ENCODE measurements at places on chromosomes 16 and 17.
A peak's percentile ranks its signal among the peaks of the same experiment; 100 is the strongest.

DNA sequence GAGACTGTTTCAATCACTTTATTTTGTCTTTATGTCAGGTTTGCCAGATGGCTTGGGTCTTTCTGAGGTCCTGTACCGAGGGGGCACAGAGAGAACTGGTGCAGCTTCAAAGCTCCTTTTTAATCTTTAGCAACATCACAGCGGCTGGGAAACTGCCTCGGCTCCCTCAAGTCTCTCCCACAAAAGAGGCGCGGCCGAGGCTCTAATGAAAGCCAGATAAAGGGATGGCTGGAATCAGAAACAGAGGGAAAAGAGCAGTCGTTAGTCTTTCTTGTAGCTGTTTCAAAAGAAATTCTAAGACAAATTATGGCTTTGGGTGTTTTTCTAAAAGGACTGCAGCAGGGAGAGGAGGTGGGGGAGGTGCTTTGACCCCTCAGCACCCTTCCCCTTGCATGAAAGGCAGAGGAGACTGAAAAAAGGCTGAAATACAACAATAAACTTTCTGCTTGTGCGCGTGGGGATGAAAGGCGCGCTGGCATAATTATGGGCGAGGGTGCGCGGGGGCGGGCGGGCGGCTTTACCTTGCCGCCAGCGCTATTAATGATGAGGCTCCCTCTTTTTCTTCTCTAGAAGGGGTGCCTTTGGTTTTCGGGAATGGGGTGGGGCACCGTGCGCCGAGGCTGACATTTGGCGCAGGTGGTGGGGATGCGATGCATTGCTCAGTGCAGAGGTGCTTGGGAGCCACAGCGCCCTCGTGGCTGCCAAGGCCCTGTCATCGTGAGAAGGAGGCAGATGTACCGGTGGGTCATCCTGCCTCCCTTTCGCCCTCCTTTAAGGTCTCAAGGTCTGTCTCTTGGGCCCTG is 22.3 kb upstream of the BRD7 start:
- no peak for DNase-seq

DNA sequence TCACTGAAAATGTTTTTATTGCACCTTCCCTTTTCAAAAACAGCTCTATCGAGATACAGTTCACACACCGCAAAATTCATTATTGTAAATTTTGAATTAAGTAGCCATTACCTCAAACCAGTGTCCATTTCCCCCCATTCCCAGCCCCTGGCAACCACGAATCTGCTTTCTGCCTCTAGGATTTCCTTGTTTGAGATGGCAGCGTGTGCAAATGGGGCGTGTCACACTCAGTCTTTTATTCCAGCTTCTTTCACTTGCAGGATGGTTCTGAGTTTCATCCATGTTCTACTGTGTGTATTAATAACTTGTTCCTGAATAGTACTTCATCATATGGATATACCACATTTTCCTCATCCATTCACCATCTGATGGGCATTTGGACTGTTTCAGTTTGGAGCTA is 14.8 kb downstream of the ACSF3 start:
- DNase-seq = no peak

DNA sequence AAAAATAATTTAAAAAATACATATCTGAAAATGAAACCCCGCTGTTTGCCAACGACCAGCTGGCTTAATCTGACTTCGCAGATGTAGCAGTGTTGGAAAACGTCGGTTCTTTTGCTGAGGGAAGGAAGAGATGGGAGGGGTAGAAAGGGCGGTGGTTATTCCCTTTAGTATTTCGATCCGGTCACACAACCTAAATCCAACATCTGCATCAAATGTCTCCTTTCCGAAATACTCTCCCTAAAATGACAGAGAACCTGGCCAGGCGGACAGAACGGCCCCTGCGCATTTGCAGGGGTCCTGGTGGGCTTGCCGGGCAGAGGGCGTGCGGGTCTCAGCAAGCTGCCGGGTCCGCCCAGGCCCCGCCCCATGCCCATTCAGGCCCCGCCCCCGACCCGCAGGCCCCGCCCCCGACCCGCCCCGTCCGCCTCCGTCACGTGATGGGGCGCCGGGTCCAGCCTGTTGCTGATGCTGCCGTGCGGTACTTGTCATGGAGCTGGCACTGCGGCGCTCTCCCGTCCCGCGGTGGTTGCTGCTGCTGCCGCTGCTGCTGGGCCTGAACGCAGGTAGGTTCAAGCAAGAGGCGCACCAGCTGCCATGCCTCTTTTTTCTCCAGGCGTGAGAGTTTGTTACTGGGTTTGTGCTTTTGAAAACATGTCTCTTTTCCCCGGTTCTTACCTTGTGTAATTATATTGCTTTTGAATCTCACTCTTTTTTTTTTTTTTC is at the start of gene SCPEP1:
TSS of gene SCPEP1 (plus strand) at position 459 of the 723 bp plus-strand sequence. CDS start at position 488, 29 bp downstream.
- DNase-seq = peak; percentile 90

DNA sequence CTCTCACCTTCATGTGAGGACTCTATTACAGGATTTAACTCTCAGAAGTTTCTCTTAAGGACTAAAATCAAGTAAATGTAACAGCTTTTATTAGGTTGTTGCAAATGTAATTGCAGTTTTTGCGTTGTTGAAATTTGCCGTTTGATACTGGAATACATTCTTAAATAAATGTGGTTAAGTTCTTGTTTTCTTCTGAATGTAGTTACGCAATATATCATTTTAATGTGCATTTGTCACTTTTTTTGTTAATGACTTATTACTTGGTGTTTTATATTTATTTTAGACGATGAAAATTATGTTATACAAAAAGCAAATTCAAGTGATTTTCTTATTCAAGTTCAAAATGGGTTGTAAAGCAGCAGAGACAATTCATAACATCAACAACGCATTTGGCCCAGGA is 76.3 kb downstream of the TTC19 start:
- no peak for DNase-seq

DNA sequence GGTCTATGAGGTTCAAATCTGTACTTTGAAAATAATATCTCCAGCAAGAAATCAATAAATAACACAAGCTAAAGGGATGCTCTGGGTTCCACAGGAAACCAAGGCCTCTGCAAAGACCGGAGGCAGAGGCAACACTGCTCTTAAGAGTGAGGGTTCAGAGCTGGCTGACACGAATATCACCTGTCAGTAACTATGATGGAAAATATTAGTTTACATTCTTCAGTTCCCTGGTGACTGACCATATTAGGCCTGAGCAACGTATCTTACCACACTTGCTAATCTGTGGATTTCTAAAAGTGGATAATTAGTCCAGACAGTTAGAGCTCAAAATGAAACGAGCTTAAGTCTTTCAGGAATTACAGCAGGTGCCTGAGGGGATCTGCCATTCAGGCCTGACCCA is 459.3 kb downstream of the HS3ST3B1 start:
- no peak for DNase-seq

DNA sequence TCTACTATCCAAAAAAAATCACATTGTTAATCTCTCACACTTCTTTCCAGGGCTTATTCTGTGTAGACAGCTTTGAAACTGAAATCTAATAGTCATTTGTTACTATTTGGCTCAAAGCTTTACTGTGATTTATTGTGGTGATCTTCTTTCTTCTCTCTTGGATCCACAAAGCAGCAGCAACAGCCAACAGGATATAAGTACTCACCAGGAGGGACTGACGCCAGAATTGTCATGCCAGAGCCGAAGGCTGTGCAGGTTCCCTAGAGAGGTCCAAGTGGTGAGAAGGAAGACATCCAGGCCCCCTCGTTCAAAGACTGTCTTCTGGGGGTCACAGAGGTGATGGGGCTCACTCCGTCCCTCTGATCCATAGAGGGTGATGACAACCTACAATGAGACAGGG is 33.3 kb downstream of the PKD1L3 start:
- DNase-seq = no peak

GRCh38 chr16:12617401-12617819 is 186.3 kb downstream of the CPPED1 start:
- no peak for DNase-seq

DNA sequence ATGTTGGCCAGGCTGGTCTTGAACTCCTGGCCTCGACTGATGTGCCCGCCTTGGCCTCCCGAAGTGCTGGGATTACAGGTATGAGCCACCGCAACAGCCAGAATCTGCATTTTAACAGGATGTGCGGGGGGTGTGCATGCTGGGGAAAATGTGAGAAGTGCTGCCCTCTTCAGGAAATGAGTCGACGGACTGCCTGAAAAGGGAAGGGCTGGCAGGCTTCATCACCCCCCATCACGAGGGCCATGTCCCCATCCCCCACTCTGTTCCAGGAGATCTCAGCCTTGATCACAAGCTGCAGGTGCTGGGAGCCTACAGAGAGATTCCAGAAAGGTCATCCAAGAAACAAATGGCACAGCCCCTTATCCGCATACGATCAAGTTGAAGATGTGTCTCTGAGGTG is 195.3 kb upstream of the RPL38 start:
- no peak for DNase-seq

DNA sequence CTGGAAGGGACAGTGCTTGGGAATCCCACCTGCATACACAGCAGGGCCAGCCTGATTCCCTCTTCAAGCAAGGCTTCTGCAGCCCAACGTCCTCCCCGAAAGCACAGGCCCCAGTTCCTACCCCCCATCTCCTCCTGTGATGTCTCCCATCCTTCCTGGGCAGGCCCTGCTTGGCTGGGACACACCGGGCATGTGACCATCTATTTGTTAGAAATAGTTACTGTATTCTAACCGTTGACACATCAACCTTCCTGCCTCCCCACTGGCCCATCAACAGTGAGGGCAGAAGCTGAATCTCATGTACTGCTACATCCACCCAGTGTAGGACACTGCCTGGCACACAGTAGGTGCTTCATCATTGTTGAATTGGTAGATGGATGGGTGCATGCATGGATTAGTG is 10.7 kb downstream of the PRR29 start:
- DNase-seq = peak; percentile 18

DNA sequence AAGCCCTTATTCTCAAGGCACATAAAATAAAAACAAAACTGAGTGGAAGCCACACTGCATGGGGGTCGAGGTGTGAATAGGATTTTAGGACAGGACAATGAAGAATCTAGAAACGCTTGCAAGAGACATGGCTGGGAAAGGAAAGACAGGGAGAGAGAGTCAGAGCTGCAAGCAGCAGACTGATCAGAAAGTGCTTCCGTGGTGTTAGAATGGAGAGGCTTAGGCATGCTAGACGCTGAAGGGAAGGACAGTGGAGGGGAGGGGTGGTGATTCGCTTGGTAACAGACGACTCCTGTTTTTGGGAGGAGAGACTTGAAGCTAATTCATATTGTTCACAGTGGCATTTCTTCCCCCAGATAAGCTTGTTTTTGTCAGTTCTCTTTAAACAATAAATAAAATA is 173.5 kb downstream of the AIPL1 start:
- DNase-seq = no peak

GRCh38 chr17:7935859-7936258 is 3.9 kb downstream of the CNTROB start:
- DNase-seq = no peak

DNA sequence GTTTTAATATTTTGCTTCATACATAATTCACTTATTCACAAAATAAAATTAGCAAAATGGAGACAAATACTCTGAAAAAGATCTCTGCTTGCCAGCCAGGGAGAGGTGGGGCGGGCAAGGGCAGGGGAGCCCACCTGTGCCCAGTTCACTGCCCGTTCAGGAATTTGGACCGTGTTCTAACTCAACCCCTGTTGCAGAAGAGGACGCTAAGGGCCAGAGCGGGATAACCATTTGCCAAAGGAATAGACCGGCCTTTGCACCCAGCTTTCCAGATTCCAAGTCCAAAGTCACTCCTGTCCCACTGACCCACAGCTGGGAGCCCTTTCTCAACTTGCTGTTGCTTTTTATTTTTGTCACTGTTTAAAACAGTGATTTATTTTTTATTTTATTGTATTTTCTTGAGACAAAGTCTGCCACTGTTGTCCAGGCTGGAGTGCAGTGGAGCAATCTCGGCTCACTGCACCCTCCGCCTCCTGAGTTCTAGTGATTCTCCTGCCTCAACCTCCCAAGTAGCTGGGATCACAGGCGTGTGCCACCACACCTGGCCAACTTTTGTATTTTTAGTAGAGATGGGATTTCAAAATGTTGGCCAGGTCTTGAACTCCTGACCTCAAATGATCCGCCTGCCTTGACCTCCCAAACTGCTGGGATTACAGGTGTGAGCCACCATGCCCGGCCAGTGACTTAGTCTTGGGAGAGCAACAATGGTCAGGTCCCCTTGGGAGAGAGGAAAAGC is 2.7 kb upstream of the PIEZO1 start:
- DNase-seq = no peak

DNA sequence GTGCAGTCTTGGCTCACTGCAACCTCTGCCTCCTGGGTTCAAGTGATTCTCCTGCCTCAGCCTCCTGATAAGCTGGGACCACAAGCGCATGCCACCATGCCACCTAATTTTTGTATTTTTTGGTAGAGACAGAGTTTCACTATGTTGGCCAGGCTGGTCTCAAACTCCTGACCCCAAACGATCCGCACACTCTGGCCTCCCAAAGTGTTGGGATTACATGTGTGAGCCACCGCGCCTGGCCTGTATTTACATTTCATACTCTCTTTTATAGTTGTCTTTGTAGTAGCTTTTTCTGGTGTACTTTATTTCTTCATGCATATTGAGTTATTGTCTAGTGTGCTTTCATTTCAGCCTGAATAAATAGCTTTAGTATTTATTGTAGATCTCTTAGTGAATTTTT is 10.1 kb upstream of the ADORA2B start:
- no peak for DNase-seq

DNA sequence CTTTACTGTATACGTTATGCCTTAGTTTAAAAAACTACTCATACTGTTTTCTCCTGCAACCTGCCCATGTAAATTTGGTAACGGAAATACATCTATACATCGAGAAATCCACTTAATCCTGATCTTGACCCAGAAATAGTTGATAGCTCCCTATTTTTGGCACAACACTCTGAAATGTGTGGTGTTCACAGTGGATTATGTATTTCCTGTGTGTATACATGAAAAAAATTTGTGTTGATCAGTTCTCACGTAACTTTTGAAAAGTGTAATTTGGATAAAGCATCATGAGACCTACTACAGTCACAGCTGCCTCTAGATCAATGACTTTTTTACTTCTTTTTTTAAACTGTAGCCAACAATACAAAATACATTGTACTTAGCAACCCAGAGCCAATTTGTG is 90.7 kb downstream of the VMP1 start:
- DNase-seq = no peak

DNA sequence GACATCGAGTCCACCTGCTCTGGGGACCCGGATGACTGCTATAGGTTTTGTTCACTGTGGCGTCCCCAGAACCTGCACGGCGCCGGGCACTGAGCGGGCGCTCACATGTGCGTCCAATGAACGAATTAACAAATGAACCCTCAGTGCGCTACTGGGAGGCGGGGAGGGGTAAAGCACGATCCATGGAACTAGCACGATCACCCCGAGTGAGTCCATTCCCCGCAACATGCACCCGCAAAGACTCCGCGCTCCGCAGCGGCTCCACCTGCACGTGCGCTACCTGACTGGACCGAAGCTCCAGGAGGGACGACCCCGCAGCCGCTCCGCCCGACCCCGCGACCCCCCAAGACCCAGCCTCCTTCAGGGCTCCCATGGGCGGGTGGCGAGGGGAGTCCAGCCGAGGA is 491 bp downstream of the TRAP1 start:
- no peak for DNase-seq

- DNase-seq = no peak
Observed at GRCh38 chr17:9234389-9234945, 213.2 kb downstream of the NTN1 start.

GRCh38 chr16:64138006-64138405 is 983.9 kb downstream of the CDH11 start:
- DNase-seq = no peak
